Caudate nucleus (tissue), 63 donors: ENCODE measurements at places on chromosomes 3 and 15.
A peak's percentile ranks its signal among the peaks of the same experiment; 100 is the strongest.

DNA sequence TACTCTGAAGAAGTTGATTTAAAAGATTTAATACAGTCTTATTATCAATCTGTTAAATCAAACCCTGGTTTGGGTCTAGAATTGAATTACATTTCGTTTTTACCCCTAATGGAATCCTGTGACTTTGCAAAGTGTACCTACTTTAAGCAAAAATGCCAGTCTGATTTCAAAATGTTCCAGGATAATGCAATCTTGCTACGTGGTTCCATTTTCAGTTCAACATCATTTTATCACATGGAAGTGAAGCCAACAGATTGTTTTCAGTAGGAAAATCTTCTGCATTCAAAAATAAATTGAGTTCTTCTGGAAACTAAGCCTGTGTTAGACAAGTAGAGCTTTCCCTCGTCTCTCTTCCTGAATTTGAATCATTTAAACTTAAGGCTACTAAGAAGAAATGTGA is 356.4 kb downstream of the CHST2 start:
- DNase-seq = no peak

DNA sequence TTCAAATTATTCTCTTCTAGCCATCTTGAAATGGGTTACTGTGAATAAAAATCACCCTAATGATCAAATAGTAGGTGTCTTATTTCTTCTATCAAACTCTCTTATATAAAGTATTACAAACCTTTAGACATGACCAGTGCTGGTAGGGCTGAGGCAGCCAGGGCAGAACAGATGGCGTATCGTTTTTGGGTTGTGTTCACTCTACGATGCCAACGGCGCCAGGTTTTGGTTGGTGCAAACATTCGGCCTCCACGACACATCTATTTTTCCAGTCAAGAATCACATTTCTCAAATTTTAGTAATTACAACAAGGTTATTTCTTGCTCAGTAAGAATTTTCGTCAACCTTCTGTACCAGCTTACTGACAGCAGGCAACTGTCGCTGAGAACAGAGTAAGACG is 2.2 kb downstream of the RPL4 start:
- DNase-seq = no peak

DNA sequence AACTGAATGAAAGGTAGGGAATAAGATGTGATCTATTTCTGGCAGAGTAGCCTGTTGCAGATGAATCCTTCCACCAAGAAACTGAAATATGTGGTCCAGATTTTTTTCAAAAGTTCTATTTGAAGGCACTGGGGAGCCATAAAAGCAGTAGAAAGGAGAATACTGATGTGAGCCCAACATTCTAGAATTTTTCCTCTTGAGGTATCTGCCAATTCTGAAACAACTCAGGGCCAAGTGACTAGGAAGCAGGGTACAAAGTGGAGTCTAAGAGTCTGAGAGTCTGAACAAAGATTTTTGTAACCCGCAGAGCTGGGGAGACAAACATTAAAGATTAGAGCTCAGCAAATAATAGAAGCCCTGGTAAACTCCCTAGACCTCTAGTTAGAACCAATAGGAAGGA is 58.3 kb upstream of the SLCO3A1 start:
- no peak for DNase-seq

GRCh38 chr3:172575375-172575774 is 52.1 kb upstream of the TNFSF10 start:
- no peak for DNase-seq

DNA sequence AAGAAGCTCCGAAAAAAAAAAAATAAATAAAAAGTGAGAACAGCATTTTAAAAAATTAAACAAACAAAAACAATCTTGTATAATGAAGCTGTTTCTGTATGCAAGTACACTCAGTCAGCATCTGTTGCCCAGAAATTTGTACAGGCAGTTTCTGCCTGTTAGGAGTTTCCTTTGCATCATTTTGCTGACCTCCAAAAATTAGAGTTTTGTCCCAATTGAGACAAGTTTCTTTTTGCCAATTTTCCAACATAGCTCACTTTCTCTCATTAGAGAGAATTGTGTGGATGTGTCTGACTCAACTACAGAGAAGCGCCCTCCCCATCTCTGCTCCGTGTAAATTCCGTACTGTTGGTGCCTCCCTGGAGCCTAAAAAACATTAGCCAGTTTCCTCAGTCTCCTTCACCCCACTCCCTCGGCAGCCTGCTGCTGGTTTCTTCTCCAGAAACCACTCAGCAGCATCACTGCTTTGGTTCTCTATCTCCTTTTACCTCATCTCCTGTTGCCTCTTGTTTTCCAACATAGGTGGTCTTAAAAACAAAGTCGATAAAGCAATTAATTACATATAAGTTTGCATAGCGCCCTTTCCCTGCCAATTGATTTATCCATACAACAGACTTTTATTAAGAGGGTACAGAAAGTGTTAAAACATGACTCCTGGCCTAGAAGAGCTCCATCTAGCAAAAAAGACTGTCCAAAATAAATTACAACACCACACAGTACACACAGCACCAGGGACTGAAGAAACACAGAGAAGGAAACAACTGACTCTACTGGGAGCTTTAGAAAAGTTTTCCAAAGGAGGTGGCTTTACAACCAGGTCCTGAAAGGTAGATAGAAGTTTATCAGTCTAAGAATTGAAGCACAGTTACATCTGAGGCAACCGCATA is 286.7 kb downstream of the SHOX2 start:
- no peak for DNase-seq

DNA sequence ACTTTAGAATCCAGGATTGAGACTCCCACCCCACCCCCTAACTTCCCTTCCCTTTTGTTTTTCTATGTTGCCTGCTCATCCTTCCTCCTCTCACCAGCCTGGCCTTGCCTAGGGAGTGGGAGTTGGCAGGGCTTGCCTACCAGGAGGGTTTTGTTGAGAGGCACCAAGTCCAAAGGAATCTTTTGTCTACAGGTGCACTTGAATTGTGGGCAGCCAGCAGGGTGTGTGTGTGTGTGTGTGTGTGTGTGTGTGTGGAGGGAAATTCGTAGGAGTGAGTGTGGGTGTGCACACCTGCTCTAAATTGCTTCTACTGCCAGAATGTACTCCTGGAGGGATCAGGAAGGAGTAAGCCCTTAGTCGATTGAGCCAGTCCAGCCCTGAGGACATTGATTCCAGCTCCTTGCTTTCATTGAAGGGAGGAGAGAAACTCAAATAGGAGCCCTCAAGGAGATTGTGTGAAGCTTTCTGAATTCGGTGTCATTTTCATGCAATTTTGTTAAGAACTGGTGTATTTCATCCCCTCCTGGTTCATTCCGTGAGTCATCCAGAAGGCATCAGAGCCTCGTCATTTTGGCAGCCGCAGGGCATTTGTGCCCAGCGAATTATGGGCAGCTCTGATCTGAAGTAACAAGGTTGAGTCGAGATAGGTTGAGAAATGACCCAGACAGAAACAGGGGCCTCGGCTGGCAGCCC is 112.1 kb downstream of the SLCO3A1 start:
- no peak for DNase-seq

- DNase-seq = peak; percentile 47
These were observed at the start of gene BCL2A1 for GRCh38 chr15:79970624-79971434. Gene BCL2A1 (minus strand): TSS chr15:79971196. CDS start chr15:79971119, 77 bp downstream.

DNA sequence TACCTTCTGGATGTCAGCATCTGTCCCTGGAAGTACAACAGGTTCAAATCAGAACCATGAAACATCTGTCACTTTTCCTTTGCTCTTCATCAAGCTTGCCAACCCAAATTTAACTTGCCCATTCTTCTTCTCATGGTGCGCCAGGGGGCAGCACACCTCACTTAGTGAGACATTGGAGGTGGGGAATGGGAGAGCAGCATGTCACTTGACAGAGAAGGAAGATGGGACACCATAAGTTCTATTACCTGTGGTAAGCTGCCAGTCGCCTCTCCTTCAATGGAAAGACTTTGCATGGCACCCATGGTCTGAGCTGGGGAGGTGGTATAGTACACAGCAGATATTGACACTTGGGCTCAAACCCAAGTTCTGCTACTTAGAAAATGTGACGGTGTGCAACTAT is 2.9 kb downstream of the SCN5A start:
- no peak for DNase-seq

- no peak for DNase-seq
These were observed 251.9 kb upstream of the TMC3 start for GRCh38 chr15:81625896-81626295.

- no peak for DNase-seq
These were observed 339.6 kb upstream of the ROBO2 start for GRCh38 chr3:76700323-76700722.

GRCh38 chr3:36866368-36866767 is 78.5 kb downstream of the TRANK1 start:
- DNase-seq = no peak

- no peak for DNase-seq
These were observed 70.6 kb downstream of the SMAD6 start for GRCh38 chr15:66772604-66773128.

DNA sequence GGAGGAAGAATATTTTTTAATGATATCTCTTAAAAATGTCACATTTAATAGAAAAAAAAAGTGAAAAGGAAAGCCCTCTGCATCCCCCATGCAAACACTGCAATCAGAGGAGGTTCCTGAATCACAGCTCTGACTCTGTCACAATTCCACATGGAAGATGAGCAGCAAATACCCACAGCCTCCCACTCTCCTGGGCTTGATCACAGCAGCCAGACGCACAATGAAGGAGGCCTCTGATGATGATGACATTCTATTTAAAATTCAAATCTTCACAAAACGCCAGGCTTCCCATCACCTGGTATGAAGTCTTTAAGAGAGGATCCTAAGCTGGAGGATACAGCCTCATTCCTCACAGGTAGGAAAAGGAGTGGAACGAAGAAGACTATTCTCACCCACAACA is 9.1 kb upstream of the DIS3L start:
- peak; percentile 31 for DNase-seq

DNA sequence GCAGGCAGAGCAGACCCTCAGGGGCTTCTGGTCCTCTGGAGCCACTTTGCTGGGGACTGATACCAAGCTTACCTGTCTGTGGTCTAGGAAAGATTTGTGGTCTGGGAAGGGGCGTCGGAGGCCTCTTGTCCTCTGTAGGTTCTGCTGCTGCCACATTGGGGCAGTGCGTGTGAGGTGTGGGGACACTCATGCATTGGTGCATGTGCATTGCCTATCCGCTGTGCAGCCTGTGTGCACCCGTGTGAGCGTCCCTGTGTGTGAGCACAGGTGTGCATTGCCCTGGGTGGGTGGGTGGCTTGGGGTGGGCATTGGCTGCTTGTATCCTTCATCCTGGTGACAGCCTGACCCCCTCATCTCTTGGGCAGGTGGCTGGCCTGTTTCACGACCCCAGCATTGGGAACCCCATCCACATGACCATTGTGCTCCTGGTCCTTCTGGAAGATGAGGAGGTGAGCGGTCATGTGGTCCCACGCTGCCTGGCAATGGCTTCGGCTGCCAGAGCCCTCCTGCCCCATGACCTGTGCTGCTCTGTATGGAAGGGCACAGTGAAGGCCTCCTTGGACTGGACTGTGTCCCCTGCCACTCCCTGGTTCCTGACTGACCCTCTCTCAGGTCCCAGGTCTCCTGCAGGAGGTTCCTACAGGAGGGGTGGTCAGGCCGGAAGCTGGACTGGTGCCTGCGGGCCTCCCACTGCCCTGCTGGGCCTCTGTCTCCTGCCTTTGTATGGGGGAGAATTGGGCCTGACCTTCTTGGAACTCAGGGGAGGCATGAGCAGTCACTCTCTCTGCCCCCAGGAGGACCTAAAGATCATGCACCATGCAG is 41.5 kb downstream of the SAXO2 start:
- no peak for DNase-seq

- DNase-seq = no peak
These were observed 943.6 kb downstream of the DIPK2A start for GRCh38 chr3:144915202-144915601.

GRCh38 chr3:134296616-134297015 is 46.0 kb upstream of the RYK start:
- DNase-seq = no peak

- DNase-seq = no peak
These were observed 54.7 kb upstream of the CTNNB1 start for GRCh38 chr3:41144631-41145030.

GRCh38 chr3:43759938-43760337 is 69.2 kb downstream of the ABHD5 start:
- no peak for DNase-seq

DNA sequence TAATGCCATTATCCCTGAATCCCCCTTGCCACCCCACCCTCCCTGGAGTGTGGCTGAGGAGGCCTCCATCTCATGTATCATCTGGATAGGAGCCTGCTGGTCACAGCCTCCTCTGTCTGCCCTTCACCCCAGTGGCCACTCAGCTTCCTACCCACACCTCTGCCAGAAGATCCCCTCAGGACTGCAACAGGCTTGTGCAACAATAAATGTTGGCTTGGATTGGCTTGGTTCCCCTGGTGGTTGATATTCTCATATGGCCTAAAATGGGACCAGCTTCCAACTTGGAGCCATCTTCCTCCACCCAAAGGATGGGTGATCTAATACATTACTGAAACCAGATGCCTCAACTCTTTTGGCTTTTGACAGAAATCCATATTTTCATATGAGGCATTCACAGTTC is 34.9 kb downstream of the VIPR1 start:
- no peak for DNase-seq

DNA sequence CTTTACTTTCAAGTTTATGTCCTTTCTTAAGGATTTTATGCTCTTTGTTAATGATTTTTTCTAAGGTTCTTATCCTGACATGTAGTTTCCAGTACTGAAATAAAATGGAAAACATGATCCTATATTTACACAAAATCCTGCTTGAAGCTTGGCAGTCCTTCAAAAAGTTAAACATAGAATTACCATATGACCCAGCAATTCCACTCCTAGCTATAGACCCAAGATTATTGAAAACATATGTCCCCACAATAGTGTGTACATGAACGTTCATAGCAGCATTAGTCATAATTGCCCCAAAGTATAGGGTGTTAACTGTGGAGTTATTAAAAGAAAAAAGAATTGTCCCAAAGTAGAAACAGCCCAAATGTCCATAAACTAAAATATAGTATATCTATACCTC is 33.2 kb downstream of the ITGB5 start:
- no peak for DNase-seq

- DNase-seq = no peak
These were observed 17.9 kb downstream of the CRYGS start for GRCh38 chr3:186526256-186526606.

DNA sequence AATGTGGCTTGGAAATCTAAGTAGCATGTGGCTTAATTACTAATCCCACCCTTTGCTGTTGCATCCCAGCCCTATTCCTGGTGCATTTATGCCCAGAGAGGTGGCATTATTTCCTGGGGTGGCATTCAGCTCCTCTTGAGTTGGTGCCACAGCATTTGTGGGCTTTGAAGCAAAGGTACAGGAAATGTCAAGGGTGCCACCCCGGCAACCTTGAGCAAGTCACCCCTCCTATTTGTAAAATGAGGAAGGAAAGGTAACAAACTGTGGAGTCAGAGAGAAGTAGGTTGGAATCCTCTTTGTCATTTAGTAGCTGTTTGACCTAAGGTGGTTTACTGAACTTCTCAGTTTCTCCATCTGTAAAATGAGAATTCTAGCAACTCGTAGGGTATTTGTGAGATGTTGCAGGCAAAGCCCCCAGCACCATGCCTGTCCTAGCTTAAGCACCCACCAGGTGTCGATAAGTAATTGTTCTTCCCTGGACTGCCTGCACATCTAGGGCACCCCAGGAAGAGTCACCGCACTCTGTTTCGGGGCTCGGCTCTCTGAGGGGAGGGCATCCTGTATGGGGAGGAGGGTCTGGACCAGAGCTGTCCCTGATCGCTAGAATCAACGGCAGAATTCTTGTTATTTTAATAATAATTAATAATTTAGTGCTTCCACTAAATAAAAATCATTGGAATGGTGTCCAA is 17.1 kb downstream of the ISG20 start:
- DNase-seq = no peak

- DNase-seq = no peak
These were observed 37.1 kb upstream of the SLC4A7 start for GRCh38 chr3:27521179-27521871.
